ENCODE measurements at places on chromosomes 13 and 19. TPM values are rescaled to one million over a fixed set of nuclear protein-coding genes. Genes with fewer than 3 reads are reported as not detected.

The TTYH1 gene
- total RNA-seq = 2.7 TPM

- DNase-seq = peak; percentile 64
Observed at GRCh38 chr19:54248016-54248601, 5.5 kb upstream of the LILRA6 start.

DNA sequence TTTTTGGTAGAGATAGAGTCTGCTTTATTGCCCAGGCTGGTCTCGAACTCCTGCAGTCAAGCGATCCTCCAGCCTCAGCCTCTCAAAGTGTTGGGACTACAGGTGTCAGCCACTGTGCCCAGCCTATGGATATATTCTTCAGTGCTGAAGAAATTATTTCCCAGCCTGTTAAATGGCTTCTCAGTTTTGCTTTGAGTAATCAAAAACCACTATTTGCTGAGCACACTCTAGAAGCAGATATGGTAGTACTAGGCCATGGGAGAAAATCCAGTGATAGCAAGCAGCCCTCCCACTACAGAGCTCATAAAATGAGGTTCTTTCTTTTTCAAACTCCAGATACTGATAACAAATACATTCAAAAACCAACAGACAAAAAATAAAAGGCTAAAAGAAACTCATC, 80.6 kb upstream of the CLDN10 start:
- no peak for DNase-seq

The SIGLEC9 gene
- total RNA-seq = 7.4 TPM

DNA sequence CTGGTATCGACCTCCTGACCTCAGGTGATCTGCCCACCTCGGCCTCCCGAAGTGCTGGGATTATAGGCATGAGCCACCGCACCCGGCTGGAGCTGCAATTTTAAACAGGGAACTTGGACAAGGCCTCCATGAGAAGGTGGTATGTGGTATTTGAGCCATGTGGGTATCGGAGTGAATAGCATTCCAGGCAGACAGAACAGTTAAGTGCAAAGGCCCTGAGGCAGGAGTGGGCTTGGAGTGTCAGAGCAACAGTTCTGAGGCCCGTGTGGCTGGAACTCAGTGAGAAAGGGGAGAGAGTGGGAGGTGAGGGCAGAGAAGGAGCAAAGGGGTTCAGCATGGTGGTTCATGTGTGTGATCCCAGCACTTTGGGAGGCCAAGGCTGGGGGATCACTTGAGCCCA, 2.9 kb downstream of the RCN3 start:
- DNase-seq = no peak

GRCh38 chr13:32998966-32999365, 17.3 kb upstream of the KL start:
- DNase-seq = no peak

The VSTM2B gene
- total RNA-seq = not detected

The WDR62 gene
- total RNA-seq = 0.75 TPM

GRCh38 chr19:10155839-10156238, 36.1 kb upstream of the EIF3G start:
- DNase-seq = no peak

DNA sequence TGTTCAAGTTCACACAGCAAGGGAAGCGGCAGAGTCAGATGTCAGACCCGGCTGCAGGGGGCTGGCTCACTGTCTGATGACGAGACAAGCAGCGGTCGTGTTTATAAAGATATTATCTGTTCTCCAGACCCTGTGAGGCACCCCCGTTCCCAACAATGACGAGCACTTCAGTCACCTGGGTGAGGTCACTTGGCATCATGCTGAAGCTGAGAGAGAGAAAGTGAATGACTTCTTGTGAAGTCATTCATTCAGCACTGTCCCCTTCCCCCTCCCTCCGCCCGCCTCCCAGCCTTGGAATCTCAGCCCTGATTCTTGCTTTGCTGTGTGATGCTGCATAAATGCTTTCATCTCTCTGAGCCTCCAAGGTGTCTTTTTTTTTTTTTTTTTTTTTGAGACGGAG, 4.9 kb upstream of the LYPD3 start:
- no peak for DNase-seq

- DNase-seq = peak; percentile 26
Observed at GRCh38 chr13:114105521-114106225, 26.8 kb downstream of the RASA3 start.

All from right atrium auricular region (tissue), 2 donors.